SIG-M5 (cell line): ENCODE measurements at places on chromosomes 4 and X.

DNA sequence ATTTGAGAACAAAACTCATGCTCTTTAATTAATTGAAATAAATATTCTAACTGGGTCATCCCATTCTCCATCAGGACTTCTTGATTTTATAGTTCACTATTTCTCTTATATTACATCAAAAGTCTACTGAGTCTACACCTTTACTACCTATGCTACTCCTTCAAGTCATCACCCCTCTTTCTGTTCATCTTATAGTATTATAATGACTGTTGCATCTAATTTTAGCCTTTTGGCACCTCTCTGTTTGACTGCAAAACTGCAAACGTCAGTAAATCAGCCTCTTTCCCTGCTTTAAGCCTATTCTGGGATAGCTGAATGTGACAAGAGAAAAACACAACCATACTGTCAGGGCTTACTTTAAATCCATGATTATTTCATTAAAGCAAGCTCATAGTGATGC lies 639.1 kb downstream of the GABRG1 start:
- DNase-seq: no peak

DNA sequence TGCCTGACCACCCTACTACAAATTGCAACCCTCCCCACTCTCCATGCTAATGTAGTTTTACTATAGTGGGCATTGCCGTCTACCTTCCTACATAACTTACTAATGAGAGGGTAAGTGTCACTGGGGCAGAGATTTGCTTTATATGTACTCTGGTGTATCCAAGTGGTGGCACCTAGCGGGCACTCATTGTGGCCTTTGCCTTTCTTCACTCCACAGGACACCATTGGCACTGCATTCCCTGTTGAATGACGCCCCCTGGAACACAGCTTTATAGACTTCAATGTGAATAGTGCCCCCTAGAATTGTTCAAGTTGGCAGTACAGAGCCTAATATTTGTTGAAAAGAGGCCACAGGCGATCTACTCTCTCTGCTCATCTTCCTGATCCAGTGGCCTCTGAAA lies 215.8 kb downstream of the MID1IP1 start:
- no peak for DNase-seq

DNA sequence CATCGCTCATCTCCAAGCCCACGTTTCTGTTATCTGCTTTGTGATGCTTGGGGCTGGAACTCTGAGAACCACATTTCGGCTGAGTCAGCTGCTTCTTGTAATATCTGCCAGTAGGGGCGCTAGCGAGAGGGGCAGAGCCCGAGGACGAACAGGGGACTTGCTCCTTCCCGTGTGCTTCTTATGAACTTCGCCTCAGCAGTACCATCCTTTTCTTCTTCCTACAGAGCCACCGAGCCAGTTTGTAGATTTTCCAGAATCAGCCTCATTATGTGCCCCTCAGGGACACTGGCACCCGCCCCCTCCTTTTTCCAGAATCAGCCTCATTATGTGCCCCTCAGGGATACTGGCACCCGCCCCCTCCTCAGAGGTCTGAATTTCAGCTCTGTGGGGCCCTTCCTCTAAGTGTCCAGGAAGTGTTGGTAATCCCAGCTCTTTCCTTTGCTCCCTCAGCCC lies 441.7 kb upstream of the RASGEF1B start:
- DNase-seq: no peak

DNA sequence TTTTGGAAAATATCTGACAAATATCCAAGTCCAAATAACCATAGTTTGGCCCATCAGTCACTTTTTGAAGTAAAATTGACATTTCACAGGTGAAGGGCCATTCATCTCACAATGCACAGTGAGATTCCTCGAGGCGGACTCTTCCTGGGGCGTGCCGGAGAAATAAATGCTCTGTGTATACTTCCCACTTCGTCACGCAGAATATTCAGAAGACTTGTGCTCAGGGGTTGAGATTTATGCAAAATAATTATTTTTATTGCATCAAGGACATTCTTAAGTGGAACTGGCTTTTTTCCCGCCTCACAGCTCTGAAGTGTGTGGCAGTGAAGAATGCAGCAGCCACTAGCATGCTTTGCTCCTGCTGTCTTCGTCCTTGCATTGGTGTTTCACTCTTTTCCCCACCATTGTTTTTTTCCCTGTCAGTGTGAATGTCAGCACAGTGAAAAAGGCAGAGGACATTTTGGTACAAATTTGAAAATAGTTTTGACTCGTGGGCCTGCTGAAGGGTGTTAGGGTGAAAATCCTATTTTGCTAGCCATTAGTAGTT lies 70.6 kb downstream of the FAM193A start:
- DNase-seq: no peak

GRCh38 chr4:118259111-118259510 lies 93.7 kb downstream of the PRSS12 start:
- no peak for DNase-seq

GRCh38 chr4:16721613-16722291 lies 176.7 kb downstream of the LDB2 start:
- no peak for DNase-seq

DNA sequence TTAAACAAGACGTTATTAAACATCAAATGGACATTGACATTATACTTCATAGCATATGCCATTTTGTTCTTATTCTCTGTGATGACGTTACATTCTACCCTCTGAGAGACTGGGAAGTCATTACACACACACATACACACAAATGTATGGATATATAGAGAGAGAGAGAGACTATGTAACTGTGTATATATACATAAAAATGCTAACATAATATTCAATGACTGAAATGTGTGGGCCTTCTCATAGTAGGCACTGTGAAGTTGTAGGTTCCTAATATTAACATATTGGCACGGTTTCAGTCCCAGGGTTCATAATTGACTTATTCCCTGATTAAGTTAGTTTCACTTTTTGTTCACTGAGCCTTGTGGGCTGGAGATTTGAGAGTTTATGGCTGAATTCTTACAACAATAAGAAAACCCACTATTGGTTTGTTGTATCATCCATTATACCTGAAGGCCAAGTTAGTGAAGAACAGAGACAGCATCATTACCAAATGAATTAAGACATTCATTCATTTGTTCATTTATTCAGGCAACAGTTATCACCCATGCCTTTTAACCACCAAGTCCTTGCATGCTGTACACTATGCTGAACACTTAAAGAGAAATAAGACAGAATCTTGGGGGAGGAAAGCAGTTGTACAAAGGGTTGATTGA lies 68.5 kb downstream of the GAB1 start:
- no peak for DNase-seq

DNA sequence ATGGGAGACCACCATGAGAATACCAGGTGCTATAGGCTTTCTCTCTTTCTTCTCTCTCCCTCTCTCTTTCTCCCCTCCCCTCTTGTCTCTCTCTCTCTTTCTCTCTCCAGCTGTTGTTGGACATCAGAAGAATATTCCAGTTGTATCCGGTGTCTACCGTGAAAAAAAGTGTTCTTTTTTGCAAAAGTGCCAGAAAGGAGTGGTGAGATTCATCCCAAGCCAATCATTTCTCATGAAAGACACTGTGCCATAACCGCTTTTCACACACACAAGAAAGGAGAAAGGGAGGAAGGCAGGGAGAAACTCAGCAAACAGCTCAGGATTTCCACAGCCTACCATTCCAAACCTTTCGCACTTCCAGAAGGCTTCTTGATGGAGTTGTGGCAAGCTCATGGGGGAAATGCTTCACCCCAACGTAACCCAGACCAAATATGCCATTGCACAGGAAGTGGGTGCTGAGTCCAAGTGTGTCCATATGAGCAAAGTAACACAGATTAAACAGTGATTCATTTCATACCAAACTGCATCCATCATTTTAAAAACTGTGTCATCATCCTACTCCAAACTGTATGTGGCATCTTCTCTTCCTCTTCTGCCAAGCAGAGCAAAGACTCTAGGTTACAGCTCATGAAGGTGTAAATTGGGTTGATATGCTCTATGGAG lies 224.0 kb downstream of the APBB2 start:
- no peak for DNase-seq

GRCh38 chr4:16617011-16617410 lies 281.4 kb downstream of the LDB2 start:
- no peak for DNase-seq

DNA sequence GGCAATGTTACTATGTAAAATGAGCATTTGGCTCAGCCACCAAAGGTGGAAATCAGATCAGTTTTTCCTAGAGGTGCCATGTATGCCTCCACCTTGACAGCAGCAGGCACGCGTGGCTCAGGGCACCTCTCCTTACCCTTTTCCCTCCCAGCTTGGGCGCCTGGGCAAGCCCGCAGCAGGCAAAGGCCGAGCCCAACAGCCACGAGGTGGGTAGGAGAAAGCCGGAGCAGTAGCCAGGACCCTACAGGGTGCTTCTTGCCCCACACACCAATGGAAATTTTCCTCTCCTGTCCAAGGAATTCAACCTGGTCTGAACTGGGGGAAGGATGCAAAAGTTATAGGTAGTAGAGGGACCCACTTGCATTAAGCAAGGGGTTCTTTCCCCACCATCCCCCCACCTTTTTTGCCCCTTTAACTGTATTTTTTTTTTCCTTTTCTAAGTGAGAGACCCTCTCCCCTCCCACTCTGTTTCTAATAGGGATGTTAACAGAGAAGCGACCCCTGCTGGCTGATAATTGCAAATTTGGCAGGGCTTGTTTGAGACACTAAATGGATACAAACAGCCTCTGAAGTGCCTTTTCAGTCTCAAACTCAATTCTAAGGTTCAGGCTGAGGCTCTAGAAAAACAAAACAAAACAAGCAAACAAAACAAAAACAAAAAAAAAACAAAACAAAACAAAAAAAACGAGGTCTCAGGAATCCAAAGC lies 895.1 kb downstream of the PCDH18 start:
- no peak for DNase-seq

GRCh38 chr4:181536196-181536746 lies 706.9 kb upstream of the TENM3 start:
- no peak for DNase-seq

- no peak for DNase-seq
Measured at GRCh38 chrX:47316276-47317025, 53.9 kb upstream of the ZNF157 start.

GRCh38 chrX:22999696-23000223 lies at the start of gene DDX53:
DDX53 (plus strand) TSS chrX:22999960; CDS start chrX:23000058, 98 bp downstream.
- no peak for DNase-seq

DNA sequence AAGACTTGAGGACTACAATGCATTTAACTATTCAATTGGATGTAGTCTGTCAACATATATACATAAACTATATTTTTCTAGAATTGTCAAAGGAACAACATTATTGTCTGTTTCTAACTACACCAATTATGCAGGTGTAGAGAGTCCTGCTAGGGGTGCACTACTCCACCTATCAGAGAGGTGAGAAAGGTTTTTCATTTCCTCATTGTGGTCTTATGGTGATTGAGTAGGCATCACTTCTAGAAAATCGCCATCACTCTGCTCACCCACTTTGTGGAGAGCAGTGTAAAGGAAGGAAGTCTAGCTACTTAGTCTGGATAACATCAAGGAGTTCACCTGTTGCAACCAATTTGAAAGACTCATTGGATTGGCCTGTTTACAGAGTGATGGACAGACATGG lies 4.4 kb upstream of the ADH1C start:
- DNase-seq: no peak

GRCh38 chr4:83217721-83218522 lies 66.7 kb downstream of the COQ2 start:
- DNase-seq: peak; percentile 41

- DNase-seq: no peak
Measured at GRCh38 chr4:107299646-107300045, 263.5 kb upstream of the DKK2 start.

DNA sequence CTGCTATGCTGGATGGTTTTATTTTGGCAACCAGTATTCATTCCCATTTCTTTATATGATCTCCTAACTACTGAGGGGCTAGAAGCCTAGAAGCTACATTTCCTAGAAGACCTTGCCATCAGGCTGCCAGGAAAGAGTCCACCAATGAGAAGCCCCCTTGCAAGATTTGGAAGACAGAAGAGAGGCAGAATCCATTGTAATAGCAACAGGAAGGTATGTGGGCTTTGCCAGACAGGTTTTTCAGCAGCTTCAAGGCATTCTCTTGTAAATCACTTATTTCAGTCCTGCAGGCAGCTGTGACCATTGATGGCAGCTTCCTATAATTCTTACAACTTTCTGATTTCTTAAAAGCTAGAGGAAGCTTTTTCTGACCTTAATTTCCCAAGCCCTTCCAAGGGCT lies 148.3 kb upstream of the NHS start:
- no peak for DNase-seq

DNA sequence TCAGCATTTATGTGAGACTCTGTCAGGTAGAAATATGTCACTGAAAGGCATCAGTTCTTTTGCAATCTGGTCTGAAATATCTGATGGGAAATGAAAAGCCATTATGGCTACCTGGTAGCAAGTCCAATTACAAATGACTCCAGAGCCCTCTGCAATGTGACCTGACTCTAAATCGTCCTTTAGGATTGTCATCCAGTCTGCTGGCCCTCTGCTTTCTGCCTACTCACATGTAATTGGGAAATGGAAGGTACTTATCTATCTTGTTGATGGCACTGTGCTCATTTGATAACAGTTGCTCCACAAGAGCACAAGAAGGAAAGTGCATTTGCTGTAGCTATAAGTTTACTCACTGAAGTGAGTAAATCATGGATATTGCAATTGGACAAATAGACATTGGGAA lies 799.8 kb downstream of the RAPGEF2 start:
- DNase-seq: no peak

DNA sequence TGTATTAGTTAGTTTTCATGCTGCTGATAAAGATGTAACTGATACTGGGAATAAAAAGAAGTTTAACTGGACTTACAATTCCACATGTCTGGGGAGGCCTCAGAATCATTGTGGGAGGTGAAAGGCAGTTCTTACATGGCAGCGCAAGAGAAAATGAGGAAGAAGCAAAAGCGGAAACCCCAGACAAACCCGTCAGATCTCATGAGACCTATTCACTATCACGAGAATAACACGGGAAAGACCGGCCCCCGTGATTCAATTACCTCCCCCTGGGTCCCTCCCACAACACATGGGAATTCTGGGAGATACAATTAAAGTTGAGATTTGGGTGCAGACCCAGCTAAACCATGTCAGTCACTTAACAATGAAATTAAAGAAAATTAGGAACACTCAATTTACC lies 499.1 kb downstream of the FSTL5 start:
- DNase-seq: no peak

DNA sequence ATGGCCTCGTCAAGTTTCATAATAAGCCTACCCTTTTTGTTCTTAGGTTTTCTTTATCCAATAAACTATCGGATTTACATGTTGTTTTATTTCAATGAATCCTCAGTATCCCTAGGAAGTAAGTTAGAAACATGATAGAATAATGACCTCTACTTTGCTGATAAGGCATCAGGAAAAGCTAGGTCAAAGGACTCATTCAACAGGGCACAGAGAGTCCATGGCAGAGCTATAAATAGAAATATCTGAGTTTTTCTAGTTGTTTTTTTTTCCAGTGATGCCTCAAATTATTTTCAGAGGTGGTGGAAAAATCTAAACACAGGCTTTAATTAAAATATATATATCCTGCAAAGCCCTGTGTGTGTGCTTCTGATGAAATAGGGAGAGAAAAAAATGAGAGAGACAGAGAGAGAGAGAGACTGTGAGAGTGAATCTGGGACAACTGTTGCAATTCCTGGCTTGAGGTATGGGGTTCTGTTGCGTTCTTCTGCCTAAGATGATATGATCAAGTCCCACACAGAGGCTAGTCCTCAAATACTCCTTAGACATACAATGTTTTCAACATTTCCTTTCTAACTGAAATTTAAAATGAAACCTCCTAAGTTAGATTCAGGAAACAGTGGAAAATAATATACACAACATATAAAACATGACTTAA lies 139.9 kb downstream of the HDX start:
- no peak for DNase-seq

GRCh38 chrX:97330151-97330550 lies 446.4 kb downstream of the RPA4 start:
- DNase-seq: no peak
